ENCODE measurements at places on chromosomes 5 and 9. TPM values are rescaled to one million over a fixed set of nuclear protein-coding genes. Genes with fewer than 3 reads are reported as not detected.

DNA sequence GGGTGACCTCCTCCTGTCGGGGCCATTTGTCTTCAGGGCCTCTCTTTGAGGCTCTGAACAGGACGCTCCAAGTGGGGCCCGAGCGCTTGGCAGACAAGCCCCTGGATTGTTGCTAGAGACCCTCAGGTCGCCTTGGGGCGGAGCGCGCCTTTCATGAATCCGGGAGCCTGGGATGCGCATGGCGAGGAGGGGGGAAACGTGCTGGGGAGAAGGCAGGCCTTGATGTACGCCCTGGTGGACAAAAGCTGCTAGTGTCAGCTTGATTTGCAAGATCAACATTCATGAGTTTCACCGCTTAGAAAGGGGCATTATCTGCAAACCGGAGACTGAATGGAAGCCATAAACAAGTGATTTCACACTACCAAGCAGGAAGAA lies 226.3 kb downstream of the SMARCA2 start:
- H3K27ac ChIP-seq: no peak overlapping the region
- H3K4me1 ChIP-seq: peaks cover 13% of the 10 kb centered on the region
- H3K36me3 ChIP-seq: no peaks in the 10 kb centered on the region
- H3K27me3 ChIP-seq: peaks cover 15% of the 10 kb centered on the region

- no peak overlapping the region for H3K4me3 ChIP-seq
- H3K36me3 ChIP-seq: no peaks in the 10 kb centered on the region
- no peak for DNase-seq
- no peaks in the 10 kb centered on the region for H3K27me3 ChIP-seq
- H3K27ac ChIP-seq: no peak overlapping the region
- no peaks in the 10 kb centered on the region for H3K4me1 ChIP-seq
Measured at GRCh38 chr9:23774266-23774665, 51.8 kb downstream of the ELAVL2 start.

- peak overlapping the region; percentile 52 for H3K4me3 ChIP-seq
- H3K36me3 ChIP-seq: no peaks in the 10 kb centered on the region
- peak; percentile 13 for DNase-seq
- no peaks in the 10 kb centered on the region for H3K27me3 ChIP-seq
- peaks cover 30% of the 10 kb centered on the region for H3K4me1 ChIP-seq
- peak overlapping the region; percentile 90 for H3K27ac ChIP-seq
Measured at GRCh38 chr9:85723215-85723614, 18.5 kb downstream of the AGTPBP1 start.

DNA sequence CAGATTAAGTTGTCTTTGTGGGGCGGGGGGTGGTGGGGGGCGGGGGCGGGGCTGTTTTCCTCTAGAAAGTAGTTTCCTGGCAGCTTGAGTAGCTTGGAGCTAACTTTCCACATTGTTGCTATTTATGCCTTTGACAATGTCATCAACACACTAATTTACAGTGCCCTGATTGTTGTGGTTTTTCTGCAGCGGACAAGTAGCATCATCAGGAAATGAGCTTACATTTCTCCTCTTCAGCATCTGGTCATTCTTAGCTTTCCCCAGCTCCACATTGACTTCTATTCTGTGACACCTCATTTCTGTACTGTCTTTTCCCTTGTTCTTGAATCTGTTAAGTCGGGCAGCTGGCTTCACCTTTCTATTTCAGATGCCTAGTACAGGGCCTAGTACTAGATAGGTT lies 112.3 kb upstream of the RAD23B start:
- no peak overlapping the region for H3K4me3 ChIP-seq
- H3K27me3 ChIP-seq: peaks cover 35% of the 10 kb centered on the region
- DNase-seq: no peak
- peaks cover 2% of the 10 kb centered on the region for H3K4me1 ChIP-seq

- H3K4me1 ChIP-seq: peaks cover 8% of the 10 kb centered on the region
- H3K4me3 ChIP-seq: no peak overlapping the region
- H3K36me3 ChIP-seq: no peaks in the 10 kb centered on the region
- no peak overlapping the region for H3K27ac ChIP-seq
- no peaks in the 10 kb centered on the region for H3K27me3 ChIP-seq
Measured at GRCh38 chr5:131222731-131223130, 41.1 kb upstream of the CDC42SE2 start.

DNA sequence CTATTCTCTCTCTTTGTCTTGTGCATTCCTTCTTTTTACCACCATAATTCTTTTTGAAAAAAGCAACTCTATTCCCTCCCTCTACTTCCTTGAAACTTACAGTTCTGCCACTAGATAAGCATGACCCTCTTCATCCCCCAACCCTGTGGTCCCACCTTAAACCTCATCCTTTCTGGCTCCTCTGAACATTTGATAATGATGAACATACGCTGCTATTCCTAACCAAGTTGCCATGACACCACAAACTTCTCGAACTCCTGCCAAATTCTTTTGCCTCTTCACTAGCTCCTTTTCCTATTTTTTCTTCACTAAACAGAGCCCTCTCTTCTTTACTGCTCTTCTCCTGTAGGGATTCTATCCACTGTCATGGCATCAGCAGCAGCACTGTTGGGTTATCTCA lies 57.1 kb downstream of the MOCS2 start:
- H3K27me3 ChIP-seq: peaks cover 7% of the 10 kb centered on the region
- no peak overlapping the region for H3K4me3 ChIP-seq
- no peaks in the 10 kb centered on the region for H3K4me1 ChIP-seq
- peaks cover 2% of the 10 kb centered on the region for H3K36me3 ChIP-seq
- H3K27ac ChIP-seq: no peak overlapping the region

GRCh38 chr9:77960356-77961153 lies 71.1 kb downstream of the GNAQ start:
- no peak for DNase-seq
- peak overlapping the region; percentile 57 for H3K4me3 ChIP-seq
- no peak overlapping the region for H3K27ac ChIP-seq

DNA sequence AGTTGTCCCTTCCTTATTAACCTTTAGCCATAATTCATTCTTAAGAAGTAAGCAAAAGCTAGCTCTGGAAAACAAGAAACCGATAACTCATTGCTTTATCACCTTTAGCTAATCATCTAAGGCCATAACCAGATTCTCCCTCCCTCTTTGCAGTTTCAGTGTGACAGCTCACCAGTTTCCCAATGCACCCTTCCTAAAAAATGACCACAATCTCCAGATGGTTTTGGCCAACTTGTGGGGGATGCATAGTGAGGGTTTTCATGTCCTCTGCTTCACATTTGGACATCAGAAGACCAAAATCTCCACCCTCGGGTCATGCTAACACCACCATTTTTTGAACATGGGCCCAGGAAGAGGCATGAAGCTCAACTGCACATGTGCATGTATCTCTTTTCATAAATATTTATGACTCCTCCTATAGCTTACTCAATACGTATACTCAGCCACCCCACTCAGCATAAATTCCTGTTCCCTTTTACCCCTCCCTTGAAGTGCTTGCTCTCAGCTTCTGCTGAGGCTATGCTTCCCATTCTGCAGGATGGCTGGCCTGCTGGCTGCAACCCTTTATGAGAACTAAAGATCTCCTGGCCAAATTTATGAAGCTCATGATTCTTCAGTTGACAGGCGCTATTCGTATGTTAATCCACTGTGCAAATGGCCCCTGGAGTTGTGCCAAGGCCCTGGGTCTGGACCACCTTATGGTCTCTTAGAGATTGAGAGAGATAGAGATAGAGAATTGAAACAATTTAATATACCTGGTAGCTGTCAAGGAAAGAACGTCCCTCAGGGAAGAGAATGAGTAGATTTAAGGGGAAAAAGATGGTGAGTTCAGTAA lies 14.8 kb downstream of the PPP3R2 start:
- no peak for DNase-seq
- no peaks in the 10 kb centered on the region for H3K36me3 ChIP-seq
- H3K27ac ChIP-seq: no peak overlapping the region
- no peak overlapping the region for H3K4me3 ChIP-seq

- peaks cover 2% of the 10 kb centered on the region for H3K4me1 ChIP-seq
- DNase-seq: no peak
- H3K27ac ChIP-seq: no peak overlapping the region
- H3K36me3 ChIP-seq: peaks cover 2% of the 10 kb centered on the region
Measured at GRCh38 chr5:148491015-148491792, 107.4 kb downstream of the FBXO38 start.

DNA sequence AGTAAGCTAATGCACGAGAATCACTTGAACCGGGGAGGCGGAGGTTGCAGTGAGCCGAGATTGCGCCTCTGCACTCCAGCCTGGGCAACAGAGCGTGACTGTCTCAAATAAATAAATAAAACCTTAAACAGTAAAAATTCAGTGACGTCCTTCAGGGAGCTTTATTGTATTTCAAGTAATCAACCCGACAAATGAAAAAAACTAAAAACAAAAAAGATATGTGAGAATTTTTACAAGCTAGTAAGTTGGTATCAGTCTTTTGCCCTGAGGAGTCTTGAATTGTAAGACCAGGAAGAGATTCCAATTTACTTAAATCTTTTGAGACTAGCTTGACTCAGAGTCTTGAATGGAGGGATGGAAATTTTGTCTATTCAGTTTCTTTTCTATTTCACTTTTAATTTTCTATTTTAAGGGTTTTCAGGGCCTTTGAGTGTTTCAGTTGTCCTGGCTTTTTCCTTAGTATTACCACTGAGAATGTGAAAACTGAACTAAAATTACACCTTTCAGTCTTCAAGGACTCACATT lies 126.0 kb upstream of the DHFR start:
- H3K27me3 ChIP-seq: no peaks in the 10 kb centered on the region
- DNase-seq: no peak
- H3K4me1 ChIP-seq: peaks cover 7% of the 10 kb centered on the region
- peak overlapping the region; percentile 75 for H3K27ac ChIP-seq

- no peak for DNase-seq
- H3K36me3 ChIP-seq: peaks cover 2% of the 10 kb centered on the region
- H3K4me1 ChIP-seq: peaks cover under 1% of the 10 kb centered on the region
- no peak overlapping the region for H3K27ac ChIP-seq
- H3K4me3 ChIP-seq: no peak overlapping the region
Measured at GRCh38 chr5:144196612-144197011, 25.9 kb downstream of the KCTD16 start.

DNA sequence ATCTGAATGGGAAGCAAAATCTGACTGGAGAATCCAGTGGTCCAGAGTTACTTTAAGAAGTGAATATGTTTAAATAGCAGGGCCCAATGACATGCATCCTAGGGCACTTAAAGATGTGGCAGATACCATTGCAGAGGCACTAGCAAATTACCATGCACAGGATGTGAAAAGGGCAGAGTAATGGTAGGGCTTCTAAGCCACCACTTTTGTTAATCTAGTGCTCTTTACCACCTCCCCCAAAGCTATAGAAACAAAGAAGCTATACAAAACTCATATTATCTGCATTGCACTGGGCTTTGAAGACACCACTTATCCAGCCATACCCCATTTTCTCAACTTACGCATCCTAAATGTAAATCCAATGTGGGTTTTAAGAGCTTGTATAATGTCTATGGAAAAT lies 81.2 kb downstream of the ZCCHC7 start:
- no peak for DNase-seq
- H3K4me1 ChIP-seq: peaks cover 33% of the 10 kb centered on the region
- H3K27me3 ChIP-seq: no peaks in the 10 kb centered on the region
- H3K4me3 ChIP-seq: no peak overlapping the region
- peak overlapping the region; percentile 0 for H3K27ac ChIP-seq

GRCh38 chr5:61381968-61382367 lies 49.9 kb downstream of the ZSWIM6 start:
- no peak overlapping the region for H3K4me3 ChIP-seq
- H3K4me1 ChIP-seq: peaks cover 8% of the 10 kb centered on the region
- no peaks in the 10 kb centered on the region for H3K36me3 ChIP-seq
- H3K27ac ChIP-seq: no peak overlapping the region
- DNase-seq: no peak

- H3K36me3 ChIP-seq: no peaks in the 10 kb centered on the region
- no peaks in the 10 kb centered on the region for H3K27me3 ChIP-seq
- no peak overlapping the region for H3K4me3 ChIP-seq
Measured at GRCh38 chr9:83933790-83934189, 12.6 kb upstream of the KIF27 start.

DNA sequence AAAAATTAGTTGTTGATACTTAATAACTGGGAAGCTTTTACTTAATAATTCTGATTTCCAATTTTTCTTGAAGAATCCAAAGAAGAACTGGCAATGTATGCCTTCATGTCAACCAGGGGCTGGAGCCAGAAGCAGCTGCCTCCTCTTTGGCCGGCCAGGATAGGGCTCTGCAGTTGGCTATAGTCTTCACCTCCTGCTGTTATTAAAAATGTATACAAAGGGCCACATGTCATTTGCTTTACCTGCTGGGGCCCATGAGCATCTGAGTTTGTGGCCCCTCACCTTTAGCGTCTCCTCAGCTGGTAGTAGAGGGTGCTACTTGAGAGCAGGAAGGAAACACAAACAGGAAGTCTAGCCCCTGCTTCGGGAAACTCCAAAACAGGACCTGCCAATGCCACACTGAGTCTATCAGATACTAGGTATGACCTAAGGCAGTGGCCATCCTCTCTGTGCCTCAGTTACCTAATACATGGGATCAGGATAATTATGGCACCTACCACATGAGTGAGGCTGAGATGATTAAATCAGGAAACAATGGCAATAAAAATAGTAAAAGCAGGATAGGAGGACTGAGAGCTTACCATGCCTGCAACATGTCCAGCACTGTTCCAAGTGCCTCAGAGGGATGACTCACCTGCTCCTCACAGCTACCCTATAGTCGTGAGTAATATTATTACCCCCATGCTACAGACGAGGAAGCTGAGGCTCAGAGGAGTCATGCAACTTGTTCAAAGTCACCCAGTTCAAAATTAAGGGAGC lies 21.3 kb downstream of the CCDC69 start:
- H3K27ac ChIP-seq: peak overlapping the region; percentile 81
- no peak for DNase-seq
- H3K4me3 ChIP-seq: no peak overlapping the region
- H3K27me3 ChIP-seq: no peaks in the 10 kb centered on the region
- peaks cover 4% of the 10 kb centered on the region for H3K36me3 ChIP-seq
- peaks cover 16% of the 10 kb centered on the region for H3K4me1 ChIP-seq

DNA sequence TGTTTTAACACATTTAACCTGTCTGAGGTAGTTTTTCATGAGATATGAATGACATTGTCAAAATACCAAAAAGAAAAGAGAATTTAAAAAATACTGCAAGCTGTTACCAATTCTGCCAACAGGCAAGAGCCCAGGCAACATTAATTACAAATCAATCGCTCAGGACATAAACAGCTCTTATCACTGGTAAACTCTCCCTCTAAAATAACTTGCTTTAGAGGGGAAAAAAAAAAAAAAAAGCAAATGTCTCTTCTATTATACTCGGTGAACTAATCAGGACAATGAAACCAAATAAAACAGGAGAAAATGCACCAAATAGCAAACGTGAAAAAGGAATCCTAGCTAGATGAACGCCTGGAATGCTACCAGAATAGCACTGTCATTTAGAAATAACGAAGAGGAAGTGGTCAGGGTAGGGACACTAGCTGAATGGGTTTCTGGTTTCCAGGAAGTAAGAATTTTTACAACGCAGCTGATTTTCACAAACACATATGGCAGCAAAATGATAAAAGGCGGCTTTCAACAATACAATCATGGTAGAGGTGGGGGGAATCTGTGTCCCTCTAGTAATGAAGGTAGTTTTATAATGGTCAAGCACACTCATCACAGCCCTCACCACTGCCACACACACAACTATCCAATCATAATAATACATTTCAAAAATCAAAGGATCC lies 94.9 kb downstream of the DENND1A start:
- H3K27ac ChIP-seq: peak overlapping the region; percentile 24
- no peaks in the 10 kb centered on the region for H3K27me3 ChIP-seq
- H3K4me1 ChIP-seq: peaks cover 18% of the 10 kb centered on the region
- no peak for DNase-seq
- peaks cover 3% of the 10 kb centered on the region for H3K36me3 ChIP-seq

The PCDHGA9 gene
- not detected for total RNA-seq

The SOHLH1 gene
- not detected for total RNA-seq

The PCDHGA5 gene
- not detected for total RNA-seq

The COL15A1 gene
- total RNA-seq: not detected

Data from T-helper 17 cell (primary cell).